NCI-H510A treated with DMSO at 0.1 percent for 48 hours (cell line): ENCODE measurements at places on chromosomes 5 and 9.

DNA sequence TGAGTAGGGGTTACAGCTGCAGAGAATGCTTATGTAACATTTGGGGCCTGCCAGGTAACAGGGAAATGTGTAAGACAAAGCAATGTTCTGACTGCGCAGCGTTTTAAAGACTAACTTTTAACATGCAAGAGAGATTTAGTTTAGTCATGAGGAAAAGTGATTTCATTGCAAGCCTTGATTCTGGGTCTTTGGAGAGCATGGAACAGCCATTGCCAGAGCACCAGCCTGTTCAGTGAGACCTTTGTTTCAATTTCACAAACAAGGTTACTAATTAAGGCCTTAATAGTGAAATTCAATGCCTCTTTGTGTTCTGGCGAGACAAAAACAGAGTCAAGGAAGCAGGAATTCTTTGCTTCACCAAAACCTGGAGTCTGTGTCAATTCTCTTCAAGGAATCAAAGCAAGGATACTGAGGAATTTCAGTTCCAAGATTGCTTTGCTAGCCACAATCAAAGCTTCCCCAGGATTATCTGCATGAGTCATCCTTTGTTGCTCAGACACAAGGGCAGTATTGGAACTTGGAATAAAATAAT, 14.4 kb downstream of the CKMT2 start:
- no peak for DNase-seq

DNA sequence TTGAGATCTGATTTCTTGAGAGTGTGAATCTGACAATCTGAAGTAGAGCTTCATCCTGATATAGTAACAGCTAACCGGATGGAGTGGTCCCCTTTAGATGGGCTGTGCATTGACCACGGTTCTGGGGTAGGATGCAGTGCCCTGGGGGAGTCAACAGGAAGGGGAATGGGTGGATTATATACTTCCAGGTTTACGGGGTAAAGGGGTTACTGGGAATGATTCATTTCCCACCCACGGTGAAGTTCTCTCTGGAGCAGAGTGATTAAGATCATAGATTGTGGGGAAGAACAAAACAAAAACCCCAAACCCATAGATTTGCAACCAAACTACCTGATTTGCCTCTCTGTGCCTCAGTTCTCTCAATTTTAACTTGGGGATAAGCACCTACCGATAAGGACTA, 1.5 kb upstream of the B4GALT7 start:
- DNase-seq = no peak

- no peak for DNase-seq
These were observed 223.5 kb downstream of the ROR2 start for GRCh38 chr9:91726406-91727100.

DNA sequence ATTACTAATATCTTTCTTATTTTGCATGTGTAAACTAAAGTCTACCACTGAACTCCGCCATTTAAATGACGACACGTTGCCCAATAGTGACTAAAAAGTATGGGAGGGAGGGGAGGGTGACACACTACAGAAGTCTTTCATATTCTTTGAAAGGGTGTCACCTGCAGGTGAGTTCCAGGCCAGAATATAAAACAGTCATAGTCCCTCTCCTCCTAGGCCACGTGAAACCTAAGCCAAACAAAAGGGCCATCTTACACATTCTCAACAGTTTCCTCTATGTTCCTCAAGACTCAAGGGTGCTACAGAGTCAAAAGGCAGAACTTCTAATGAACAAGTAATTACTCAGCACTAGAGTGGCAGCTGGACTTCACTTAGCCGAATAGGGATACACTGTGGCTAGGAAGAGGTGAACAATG, 6.4 kb downstream of the CEMIP2 start:
- peak; percentile 94 for DNase-seq

GRCh38 chr9:126170286-126170823, 156.3 kb upstream of the MVB12B start:
- no peak for DNase-seq

- no peak for DNase-seq
These were observed 290.6 kb downstream of the FER start for GRCh38 chr5:109038209-109038840.

- DNase-seq = no peak
These were observed 36.9 kb downstream of the CLINT1 start for GRCh38 chr5:157821822-157822622.

- no peak for DNase-seq
These were observed 33.3 kb upstream of the SH3PXD2B start for GRCh38 chr5:172487671-172488070.

DNA sequence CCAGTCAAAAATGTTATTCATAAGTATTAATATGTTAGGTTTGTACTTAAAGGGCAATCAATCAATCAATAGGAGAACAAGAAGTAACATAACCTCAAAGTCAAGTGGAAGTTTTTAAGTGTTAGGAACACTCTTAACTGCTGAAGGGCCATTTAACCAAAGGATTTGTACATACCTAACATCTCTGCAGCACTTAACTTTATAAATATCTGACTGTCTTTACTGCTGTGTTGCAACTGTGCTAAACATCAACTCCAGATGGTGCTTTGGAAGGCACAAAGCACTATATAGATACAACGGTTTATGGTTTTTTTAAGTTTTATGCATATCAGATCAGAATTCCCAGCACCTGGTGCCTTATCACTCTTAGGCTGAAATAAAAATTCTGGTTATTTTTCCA, 604.9 kb upstream of the PTGER4 start:
- no peak for DNase-seq

GRCh38 chr5:136090319-136090718, 42.3 kb upstream of the SMAD5 start:
- DNase-seq = no peak

- DNase-seq = no peak
These were observed 141.5 kb downstream of the TSSK1B start for GRCh38 chr5:113293068-113293974.

GRCh38 chr9:99736291-99736690, 85.4 kb upstream of the NR4A3 start:
- DNase-seq = no peak

- DNase-seq = no peak
These were observed 200.9 kb downstream of the MEF2C start for GRCh38 chr5:88682131-88682530.

GRCh38 chr5:40436535-40437237, 243.0 kb upstream of the PTGER4 start:
- DNase-seq = no peak

- no peak for DNase-seq
These were observed 555 bp downstream of the CFAP95 start for GRCh38 chr9:69820955-69821788.

DNA sequence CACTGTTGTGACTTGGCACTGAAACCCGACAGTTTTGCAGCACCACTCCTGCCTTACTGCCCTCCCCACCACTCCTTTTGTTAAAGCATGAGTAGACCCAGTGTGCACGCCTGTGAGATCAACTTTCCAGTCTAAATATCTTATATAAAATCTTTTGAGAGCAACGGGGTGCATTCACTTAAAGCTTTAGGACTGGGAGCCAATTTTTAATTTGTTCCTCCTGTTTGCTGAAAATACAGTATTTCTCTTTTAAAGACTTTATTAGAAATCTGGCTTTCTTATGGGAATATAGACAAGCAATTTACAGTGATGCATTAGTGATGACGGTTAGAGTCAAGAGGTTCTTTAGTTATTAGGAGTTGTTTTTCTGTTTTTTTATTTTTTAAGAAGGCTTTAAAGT, 397.5 kb downstream of the TMEM167A start:
- DNase-seq = no peak

- DNase-seq = no peak
These were observed 27.4 kb upstream of the GCNT1 start for GRCh38 chr9:76431601-76432000.

DNA sequence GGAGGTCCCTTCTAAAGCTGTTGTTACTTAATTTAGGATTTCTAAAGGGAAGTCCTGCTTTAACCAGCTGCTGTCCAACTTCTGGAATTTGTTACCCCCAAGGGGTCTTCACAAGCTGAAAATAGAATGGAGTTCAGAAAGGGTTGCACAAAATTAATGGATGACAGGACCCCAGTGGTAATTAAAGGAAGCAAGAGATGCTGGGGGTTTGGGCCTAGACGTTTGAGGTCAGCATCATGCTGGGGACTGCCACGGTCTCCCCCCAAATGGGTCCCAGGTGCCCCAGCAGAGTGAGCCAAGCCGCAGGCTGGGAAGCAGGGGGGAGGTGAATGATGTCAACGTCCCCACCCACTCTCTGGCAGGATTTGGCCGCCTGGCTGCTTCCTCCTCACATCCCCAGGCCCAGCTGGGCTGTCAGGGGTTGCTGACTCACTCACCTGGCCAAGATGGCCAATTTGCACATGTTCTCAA, 97.5 kb upstream of the ARAP3 start:
- DNase-seq = no peak

DNA sequence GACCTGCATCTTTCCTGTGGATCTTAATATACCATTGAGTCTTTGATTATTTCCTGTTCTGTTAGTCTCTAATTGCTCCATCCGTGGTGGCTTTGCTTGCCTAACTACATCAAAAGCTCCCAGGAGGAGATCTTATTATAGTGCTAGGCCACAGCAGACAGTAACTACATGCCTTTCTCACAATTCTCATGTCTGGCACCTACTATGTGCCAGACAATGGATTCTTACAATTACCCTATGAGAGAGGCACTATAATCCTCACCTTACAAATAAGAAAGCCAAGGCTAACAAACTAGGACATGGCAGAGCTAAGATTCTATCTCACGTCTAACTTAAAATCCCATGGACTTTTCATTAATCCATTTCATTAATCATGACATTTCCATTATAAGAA, 70.3 kb upstream of the TARS1 start:
- no peak for DNase-seq

DNA sequence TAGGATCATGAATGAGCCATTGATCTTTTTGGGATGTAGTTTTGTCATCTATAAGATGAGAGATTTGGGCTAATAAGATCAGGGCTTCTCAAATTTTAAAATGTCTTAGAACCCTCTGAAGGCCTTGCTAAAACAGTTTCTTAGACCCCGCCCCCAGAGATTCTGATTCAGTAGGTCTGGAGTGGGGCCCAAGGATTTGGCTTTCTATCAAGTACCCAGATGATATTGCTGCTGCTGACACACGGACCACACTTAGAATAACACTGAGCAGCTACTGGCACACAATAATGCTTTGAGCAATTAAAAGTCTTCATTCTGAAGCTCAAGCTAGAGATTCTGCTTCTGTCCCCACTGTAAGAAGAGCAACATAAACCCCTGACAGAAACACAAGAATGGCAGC, 216.7 kb downstream of the SMARCA2 start:
- DNase-seq = no peak

DNA sequence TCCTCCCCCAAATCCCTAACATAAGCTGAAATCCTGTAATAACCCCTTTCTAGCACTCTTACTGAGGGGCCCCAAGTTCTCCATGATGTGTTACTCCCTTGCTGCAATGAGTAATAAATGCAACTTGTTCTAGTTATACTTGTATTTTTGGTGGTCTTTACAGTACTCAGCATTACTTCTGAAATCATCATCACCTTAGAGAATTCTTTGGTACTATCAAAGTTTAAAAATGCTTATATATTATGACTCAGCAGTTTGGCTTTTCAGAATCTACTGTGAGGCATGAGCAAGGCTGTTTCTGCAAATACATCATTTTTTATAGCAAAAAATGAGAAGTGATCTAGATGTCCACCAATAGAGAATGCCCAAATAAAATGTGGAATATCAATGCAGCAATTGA, 20.7 kb upstream of the ROPN1L start:
- no peak for DNase-seq

DNA sequence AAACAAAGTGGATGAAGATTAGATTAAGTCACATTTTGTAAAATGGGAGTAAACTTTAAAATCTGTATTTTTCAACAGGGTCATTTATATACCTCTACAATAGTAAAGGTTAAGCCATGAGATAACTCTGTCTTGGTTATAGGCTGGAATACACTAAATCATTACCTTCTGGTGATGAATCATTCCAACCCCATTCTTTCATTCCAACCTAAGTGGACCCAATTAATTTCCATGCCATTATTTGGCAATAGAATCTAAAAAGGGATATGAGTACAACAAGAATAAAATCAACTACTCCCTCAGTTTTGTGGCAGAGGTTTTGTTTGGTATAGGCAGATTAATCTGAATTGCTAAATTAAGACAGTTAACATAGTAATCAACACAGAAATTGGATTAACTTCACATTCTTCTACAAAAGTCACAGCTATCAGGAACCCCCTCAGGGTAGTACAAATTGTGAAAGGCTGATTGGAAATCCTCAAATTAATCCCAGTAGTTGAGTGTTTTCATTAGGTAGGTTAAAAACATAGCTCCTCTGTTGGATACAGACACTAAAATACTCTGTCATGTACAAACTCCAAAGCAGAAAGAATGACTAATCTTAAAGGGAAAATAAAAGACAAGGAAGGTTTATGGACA, 54.2 kb downstream of the ELAVL2 start:
- DNase-seq = no peak

GRCh38 chr5:160497878-160498277, 76.2 kb downstream of the PTTG1 start:
- no peak for DNase-seq

DNA sequence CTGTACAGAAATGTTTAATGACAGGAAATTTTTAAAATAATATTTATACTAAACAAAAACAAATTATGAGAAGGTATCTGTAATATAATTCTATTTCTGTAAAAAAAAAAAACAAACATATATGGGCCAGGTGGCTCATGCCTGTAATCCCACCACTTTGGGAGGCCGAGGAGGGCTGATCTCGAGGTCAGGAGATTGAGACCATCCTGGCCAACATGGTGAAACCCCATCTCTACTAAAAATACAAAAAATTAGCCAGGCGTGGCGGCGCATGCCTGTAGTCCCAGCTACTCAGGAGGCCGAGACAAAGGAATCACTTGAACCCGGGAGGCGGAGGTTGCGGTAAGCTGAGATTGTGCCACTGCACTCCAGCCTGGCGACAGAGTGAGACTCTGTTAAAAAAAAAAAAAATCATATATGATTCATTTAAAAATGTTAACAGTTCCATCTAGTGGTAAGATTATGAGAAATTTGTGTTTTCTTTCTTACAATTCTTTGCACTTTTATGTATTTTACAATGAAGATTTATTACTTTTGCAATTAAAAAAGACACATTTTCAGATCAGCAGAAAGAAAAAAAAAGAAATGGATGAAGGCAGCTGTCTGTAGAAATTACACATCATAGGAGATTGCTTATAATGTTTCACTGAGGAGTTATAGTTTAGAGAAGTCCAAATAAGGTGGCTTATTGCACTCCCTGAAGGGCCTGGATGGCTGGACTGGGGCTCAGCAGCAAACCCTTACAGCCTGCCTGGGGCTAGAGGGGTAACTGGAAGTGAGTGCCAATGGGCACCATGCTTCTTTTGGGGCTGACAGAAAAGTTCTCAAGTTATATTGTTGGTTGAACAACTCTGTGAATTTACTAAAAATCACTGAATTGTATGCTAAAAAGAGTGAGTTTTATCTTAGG, 20.3 kb downstream of the C9orf153 start:
- DNase-seq = no peak

GRCh38 chr5:135016861-135017290, 17.2 kb downstream of the PITX1 start:
- no peak for DNase-seq

DNA sequence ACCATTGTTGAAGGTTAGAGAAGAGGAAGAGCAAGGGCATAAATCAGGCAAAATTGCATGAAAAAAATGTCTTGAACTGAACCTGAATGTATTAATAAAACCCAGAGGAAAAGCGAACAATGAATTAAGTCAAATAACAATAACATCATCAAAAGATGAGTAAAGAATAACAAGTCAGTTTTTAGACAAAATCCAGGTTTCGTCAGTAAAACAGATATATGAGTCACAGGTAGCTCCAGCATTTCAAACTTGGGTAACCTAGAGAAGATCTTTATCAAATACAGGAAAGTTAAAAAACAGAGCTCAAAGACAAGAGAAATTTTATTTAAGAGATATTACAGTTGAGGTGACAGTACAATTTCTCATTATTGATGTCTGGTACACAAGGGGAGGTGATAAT, 332.4 kb downstream of the EFNA5 start:
- no peak for DNase-seq

GRCh38 chr9:83537331-83538171, 650 bp downstream of the FRMD3 start:
- DNase-seq = peak; percentile 42
